Activated CD4-positive, alpha-beta T cell treated with anti-CD3 and anti-CD28 coated beads, Interleukin-2, amount 10 ng/mL, durations not matched to agents 7 days and 5 days (primary cell): ENCODE measurements at places on chromosomes 3 and 15.

- no peak for DNase-seq
Observed at GRCh38 chr3:69196876-69197275, 74.5 kb upstream of the LMOD3 start.

- DNase-seq, result no peak
Observed at GRCh38 chr3:120024103-120024502, 70.1 kb downstream of the GSK3B start.

- no peak for DNase-seq
Observed at GRCh38 chr3:153051427-153052095, 110.5 kb upstream of the RAP2B start.

- DNase-seq, result no peak
Observed at GRCh38 chr15:89104172-89104564, 15.9 kb downstream of the ABHD2 start.
